Stimulated activated CD4-positive, alpha-beta T cell treated with anti-CD3 and anti-CD28 coated beads, TNF-alpha, amount 100 ng/mL, for 1 hour (primary cell): ENCODE measurements at places on chromosomes 7 and 10.

DNA sequence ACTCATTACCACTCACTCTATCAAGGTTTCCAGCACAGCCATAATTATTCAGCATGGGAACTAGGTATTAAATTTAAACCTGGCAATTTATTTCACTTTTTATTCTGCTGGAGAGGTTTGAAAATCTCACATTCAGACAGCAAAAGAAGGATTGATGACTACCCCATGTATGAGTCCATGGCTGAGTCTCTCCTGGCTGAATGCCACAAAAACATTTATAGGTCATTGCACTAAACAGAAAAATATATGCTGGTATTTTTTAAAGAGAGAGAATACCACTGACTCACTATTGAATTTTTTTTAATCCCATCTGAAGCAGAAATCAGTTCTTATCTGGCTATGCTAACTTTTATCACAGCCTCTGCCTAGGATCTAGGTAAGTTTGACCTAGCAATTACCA lies 336.3 kb downstream of the PPP1R3A start:
- DNase-seq: no peak

DNA sequence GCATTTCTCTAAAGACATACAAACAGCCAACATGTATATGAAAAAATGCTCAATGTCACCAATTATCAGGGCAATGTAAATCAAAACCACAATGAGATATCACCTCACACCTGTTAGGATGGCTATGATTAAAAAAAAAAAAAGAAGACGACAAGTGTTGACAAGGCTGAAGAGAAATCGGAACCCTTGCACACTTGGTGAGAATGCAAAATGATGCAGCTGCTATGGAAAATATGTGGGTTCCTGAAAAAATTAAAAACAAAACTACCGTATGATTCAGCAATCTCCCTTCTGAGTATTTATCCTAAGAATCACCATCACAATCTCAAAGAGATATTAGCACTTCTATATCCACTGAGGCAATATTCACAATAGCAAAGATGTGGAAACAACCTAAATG lies 11.3 kb downstream of the LMBR1 start:
- DNase-seq: no peak

- no peak for DNase-seq
Measured at GRCh38 chr10:124605001-124605370, 139.2 kb downstream of the FAM53B start.

DNA sequence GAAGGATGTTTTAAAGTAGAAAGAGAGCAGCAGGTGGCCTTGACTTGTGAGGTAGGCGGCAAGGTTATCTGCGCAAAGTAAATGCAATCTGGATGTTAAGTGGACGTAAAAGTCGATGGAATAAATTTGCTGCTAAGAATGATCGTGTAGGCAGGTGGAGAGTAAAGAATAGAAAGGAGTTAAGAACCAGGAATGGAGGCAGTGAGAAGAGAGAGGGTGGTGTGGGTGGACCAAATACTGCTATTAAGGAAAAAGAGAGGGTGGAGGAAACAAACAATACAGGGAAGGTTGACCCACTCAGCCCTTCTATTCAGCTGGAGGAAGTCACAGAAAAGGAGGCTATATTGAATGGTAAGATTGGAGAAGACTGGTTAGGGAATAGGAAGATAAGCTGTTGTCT lies 1.9 kb upstream of the CUL1 start:
- no peak for DNase-seq

GRCh38 chr10:92751827-92752226 lies 62.1 kb downstream of the HHEX start:
- no peak for DNase-seq

DNA sequence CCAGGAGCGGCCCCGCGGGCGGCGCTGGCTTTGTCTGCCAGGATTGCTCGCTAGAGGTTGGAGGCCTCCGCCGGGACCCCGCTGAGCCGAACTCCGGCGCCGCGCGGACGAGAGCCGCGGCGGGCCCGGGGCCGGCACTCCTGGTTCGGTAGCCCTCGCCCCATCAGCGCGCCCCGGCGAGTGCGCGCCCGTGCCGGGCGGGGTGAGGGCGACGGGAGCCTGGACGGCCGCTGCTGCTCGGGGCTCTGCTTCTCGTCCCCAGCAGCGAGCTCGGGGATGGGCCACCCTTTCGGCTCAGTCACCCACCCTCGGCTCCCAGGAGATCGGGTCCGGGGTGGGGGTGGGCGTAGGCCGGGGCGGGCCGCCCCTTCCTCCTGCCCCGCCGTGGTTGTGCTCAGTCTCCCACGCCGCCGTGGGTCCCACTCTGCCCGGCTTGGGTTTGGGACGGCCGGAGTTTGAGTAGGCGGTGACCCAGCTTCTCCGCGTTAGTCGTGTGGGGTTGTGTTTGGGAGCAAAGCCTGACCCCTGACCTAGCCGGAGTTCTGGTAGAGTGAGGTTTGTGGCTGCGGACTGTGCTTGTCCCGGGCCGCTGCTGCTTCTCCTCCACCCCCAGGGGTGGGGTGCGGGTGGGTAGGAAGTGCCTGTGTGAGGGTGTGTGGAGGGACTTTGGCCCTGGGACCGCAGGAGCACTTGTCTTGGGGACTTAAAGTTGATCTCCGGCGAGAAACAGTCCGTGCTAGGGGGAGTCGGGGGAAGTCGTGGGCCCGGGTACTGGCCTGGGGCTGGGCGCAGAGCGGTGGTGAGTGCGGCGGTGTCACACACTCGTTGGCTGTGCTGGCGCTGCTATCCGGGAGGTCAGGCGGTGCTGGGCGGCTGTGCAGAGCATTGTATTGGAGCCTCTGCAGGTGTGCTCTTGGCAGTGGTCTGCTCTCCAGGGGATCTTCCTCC lies 677 bp downstream of the TSPAN14 start:
- DNase-seq: no peak

- no peak for DNase-seq
Measured at GRCh38 chr10:51228714-51229100, 154.4 kb downstream of the PRKG1 start.

GRCh38 chr10:51112013-51112412 lies 37.7 kb downstream of the PRKG1 start:
- DNase-seq: no peak

GRCh38 chr7:113394856-113395255 lies 276.5 kb upstream of the SMIM30 start:
- no peak for DNase-seq

- DNase-seq: no peak
Measured at GRCh38 chr7:47601881-47602249, 20.0 kb upstream of the TNS3 start.

DNA sequence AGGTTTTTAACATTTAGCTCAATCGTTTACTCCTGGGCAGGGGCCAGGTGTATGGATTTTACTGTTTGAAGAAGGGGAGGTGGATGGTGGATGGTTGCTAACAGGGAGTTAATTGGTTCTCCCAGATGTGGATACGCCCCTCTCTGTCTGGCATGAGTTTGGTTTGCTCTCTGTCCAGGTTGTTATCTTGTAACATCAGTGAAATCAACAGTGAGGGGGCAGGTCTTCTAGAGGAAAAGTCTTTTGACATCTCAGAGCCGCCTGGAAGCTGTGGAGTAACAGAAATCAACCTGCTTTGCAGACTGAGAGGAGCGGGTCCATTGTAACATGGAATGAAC lies 243.4 kb downstream of the MGMT start:
- no peak for DNase-seq

DNA sequence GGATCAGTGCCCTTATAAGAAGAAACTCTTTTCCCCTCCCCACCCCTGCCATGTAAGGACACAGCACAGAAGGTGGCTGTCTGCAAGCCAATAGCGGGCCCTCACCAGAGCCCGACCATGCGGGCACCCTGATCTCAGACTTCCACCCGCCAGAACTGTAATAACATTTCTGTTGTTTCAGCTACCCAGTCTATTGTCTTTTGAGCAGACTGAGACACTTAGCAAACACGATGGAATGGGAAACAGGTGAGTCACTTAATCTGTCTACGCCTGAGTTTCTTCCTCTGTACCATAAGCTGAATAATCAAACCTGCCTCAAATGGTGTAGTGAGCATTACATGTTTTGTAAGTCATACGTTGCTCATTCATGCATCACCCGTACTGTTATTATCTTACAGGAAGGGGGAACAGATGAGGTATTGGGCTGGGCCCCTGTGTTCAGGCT lies 58.2 kb downstream of the STRA8 start:
- no peak for DNase-seq

- no peak for DNase-seq
Measured at GRCh38 chr7:66054063-66054462, 21.6 kb upstream of the ASL start.

DNA sequence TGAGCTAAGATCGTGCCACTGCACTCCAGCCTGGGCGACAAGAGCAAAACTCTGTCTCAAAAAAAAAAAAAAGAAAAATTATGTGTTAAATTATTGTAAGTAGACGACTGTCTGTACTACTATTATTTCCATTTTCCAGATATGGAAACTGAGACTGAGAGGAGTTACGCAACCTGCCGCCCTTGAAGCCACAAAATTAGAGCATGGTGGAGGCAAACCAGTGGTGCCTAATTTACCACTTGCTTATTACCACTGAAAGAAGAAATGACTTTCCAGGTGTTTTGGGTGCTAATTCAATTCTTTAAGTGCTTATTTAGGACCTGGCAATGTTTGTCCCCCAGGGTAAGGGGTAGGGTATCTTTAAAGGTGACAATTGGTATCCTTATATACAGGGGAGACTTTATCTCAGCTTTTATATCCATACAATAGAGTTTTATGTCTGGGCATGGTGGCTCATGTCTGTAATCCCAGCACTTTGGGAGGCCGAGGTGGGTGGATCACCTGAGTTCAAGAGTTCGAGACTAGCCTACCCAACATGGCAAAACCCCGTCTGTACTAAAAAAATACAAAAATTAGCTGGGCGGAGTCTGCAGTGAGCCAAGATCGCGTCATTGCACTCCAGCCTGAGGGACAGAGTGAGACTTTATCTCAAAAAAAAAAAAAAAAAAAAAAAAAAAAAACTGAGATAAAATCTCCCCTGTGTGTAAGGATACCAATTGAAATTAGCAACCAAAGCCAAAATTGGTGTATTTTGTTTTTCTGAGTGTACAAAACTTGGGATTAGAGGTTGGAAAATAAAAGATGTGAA lies 16.6 kb upstream of the CAMK1D start:
- DNase-seq: no peak

DNA sequence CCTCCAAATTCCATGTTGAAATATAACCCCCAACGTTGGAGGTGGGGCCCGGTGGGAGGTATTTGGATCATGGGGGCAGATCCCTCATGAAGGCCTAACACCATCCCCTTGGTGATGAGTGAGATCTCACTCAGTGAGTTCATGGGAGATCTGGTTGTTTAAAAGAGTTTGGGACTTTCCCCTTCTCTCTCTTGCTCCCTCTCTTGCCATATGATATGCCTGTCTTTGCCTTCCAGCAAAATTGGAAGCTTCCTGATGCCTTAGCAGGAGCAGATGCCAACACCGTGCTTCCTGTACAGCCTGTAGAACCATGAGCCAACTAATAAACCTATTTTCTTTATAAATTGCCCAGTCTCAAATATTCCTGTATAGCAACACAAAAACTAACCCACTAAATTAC lies 55.7 kb upstream of the CDK1 start:
- no peak for DNase-seq

- DNase-seq: no peak
Measured at GRCh38 chr10:120559800-120560199, 102.8 kb downstream of the PLPP4 start.

DNA sequence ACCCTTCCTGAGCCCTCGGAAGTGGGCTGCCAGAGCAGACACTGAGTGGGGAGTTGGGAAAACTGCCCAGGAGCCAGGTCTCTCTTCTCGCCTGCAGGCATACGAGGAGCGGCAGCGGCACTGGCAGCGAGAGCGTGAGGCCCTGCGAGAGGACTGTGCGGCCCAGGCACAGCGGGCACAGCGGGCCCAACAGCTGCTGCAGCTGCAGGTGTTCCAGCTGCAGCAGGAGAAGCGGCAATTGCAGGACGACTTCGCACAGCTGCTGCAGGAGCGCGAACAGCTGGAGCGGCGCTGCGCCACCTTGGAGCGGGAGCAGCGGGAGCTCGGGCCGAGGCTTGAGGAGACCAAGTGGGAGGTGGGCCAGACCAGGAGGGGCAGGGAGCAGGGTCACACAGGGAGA lies 5.8 kb downstream of the LZTS2 start:
- no peak for DNase-seq

DNA sequence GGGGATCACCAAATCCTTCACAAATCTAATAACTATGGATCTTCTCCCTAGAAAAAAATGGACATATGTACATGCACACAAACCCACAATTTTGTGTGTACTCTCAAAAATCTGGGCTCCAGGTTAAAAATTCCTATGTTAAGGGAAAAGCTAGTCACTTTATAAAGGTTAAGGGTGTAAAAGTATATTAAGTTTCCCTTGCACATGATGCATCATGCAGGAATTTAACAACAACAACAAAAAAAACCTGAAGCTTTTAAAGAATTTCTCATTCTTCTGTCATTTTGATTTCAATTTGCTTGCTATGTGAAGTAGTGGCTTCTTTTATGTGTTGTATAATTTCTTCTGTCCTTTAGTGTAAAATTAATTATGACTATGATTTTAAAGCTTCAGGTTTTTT lies 123.7 kb downstream of the CNOT4 start:
- no peak for DNase-seq

DNA sequence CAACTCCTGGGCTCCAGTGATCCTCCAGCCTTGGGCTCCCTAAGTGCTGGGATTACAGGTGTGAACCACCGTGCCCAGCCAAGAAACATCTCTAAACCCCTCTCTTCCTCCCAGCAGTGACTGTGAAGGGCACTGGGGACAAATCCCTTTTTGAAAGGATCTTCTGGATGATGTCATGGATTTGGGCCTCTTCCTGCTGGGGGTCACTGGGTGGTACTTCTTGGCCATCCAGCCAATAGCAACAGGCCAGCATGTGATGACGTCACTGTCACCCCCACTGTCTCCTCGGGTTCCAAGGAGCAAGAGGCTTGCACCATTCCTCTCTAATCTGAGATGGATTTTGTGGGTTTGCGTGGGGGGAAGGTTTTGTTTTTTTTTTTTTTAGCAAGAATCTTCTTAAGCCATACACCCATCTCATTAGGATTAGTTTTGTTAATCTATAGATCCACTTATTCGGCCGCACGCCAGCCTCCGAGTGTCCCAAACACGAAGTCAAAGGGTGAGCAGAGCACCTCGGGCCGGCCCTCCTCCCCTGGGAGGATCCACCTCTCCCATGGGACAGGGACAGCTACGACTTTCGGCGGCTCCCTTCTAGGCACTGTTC lies 29.4 kb upstream of the TNRC18 start:
- DNase-seq: no peak

DNA sequence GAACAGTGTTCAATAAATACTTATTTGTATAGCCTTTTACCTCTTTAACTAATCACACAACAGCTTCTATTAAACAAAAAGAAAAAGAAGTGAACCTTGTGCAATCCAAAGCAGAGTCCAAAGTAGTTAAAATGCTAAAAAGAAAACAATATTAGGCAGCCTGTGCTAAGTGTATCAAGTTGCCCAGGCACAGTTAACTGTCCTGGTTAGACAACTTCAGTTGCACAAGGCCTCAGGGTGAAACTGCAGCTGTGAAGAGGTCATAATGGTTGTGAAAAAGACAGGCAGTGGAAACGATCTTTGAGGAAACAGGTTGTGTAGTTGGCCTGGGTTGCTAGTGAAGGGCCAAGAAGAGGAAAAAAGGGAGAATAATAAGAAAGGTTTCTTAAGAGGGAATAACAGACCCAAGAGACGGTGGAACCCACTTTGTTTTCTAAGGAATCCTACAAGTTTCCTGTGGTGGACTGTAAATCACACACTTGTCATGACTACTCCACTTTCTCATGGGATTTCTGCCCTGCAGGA lies 6.0 kb upstream of the CROT start:
- DNase-seq: no peak
